ENCODE measurements at places on chromosomes 4 and X. TPM values are rescaled to one million over a fixed set of nuclear protein-coding genes. Genes with fewer than 3 reads are reported as not detected.

Gene GUCY1B1
- total RNA-seq = 4.9 TPM

Gene MAGEC3
- total RNA-seq = not detected

Gene IL21
- total RNA-seq = not detected

Gene MAGEA2
- not detected for total RNA-seq

Gene SYTL5
- 0.89 TPM for total RNA-seq

Gene MEPE
- not detected for total RNA-seq

Gene SPATA4
- under 0.01 TPM for total RNA-seq

Gene GPR34
- under 0.01 TPM for total RNA-seq

Gene FAM9B
- total RNA-seq = not detected

Gene LIAS
- total RNA-seq = 6.2 TPM

Gene GPC4
- 5.9 TPM for total RNA-seq

Gene L1CAM
- 0.59 TPM for total RNA-seq

Gene ZNF674
- total RNA-seq = 8.3 TPM

Gene MAP7D3
- total RNA-seq = 15.7 TPM

Data from smooth muscle cell of the umbilical artery (primary cell).